GM12891 (cell line): ENCODE measurements at places on chromosomes 6 and 20.

DNA sequence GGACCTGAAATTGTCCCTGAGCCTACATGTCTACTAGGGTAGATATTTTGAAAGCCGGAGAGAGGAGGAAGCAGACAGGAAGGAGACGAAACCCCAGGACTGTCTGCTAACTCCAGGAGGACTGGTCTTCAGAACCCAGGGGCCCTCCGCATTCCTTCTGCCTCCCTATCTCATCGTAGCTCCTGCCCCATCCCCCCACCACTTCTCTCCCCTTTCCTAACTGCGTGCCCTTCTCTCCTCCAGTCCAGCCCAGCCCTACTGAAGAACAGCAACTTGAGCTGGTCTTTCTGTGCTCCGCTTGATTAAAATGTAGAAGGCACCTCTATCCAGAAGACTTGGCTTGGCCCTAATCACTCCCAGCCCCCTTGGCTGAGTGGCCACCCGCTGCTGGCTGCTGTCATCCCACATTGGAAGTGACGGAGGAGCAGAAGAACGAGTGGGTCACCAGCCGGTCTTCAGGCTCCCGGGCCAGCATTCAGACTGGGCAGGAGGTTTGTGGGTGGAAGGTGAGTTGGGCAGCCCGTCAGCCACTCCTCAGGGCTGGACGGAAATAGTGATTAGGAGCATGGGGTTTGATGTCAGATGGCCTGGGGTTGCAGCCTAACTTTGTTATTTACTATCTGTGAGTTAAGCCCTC lies 28.8 kb upstream of the ANGPT4 start:
- DNase-seq: no peak

DNA sequence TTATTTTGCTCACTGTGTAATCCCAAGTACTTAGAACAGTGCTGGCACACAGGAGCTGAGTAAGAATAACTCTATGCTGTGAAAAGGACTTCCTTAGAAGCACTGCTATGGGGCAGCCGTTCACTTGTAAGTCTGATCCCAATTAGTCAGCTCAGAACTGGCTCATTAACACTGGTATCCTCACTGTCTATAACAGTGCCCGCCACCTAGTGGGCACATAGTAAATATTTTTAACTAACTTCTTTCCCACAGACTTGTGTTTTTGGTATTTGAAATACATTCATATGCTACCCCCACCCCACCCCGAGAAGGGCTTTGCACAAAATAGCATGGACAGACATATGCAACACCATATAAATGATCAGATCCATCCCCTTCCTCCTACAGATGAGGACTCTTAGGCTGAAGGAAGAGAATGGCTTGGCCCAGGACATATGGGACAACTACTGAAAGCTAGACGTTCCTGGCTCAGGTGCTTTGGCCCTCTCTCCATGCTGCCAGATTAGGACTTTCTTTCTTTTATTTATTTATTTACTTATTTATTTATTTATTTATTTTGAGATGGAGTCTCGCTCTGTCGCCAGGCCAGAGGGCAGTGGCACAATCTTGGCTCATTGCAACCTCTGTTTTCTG lies 47.1 kb downstream of the DST start:
- DNase-seq: no peak

GRCh38 chr6:45488889-45489288 lies 111.2 kb upstream of the SUPT3H start:
- DNase-seq: no peak

- DNase-seq: no peak
Observed at GRCh38 chr20:50034567-50035180, 51.9 kb downstream of the SNAI1 start.
